ENCODE measurements at places on chromosomes 5 and 9. TPM values are rescaled to one million over a fixed set of nuclear protein-coding genes. Genes with fewer than 3 reads are reported as not detected.
A peak's percentile ranks its signal among the peaks of the same experiment; 100 is the strongest.

Gene NR2F1
- total RNA-seq, result not detected

GRCh38 chr9:31542384-31543055, 841.9 kb upstream of the ACO1 start:
- peak; percentile 61 for DNase-seq

GRCh38 chr9:98925956-98926355, 17.8 kb upstream of the COL15A1 start:
- DNase-seq, result no peak

Gene STK32A
- 2.0 TPM for total RNA-seq

DNA sequence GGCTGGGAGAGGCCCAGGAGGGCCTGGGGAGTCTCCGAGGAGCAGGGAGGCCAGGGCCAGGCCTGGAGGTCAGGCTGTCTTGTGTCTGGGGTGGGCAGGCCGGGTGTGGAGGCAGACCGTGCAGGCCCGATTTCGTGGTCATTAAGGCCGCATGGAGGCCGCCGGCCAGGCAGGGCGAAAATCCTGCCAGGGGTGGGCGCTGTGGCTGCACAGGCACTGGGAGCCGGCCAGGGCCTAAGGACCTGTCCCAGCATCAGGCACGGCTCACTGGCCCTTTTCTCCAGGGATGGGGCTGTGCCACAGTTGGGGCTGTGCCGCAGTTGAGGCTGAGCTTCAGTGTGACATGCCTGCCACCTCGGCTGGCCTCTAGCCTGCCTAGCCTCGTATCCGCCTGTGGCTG, 35.9 kb downstream of the ASS1 start:
- DNase-seq, result peak; percentile 72

Gene GABBR2
- 0.50 TPM for total RNA-seq

- DNase-seq, result no peak
These were observed 458.2 kb downstream of the GADD45G start for GRCh38 chr9:90062982-90063381.

- peak; percentile 8 for DNase-seq
These were observed 1830.1 kb upstream of the NUDT12 start for GRCh38 chr5:105392710-105393149.

DNA sequence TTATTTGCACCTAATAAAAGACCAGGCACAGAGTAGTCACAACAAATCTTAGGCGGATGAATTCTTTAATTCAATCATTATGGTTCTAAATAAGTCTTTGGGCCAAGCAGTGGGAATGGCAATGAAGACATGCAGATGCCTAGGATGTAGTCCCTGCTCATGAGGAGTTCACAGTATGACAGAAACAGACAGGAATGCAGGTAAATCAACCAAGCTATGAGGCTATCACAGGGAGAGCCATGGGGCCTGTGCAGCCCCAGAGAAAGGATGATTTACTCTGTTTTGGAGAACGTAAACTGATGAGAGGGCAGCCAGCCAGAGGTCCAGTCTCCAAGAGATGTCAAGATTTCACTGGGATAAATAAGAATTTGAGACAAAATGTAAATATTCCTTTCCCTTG, 129.4 kb downstream of the TRIM32 start:
- no peak for DNase-seq

DNA sequence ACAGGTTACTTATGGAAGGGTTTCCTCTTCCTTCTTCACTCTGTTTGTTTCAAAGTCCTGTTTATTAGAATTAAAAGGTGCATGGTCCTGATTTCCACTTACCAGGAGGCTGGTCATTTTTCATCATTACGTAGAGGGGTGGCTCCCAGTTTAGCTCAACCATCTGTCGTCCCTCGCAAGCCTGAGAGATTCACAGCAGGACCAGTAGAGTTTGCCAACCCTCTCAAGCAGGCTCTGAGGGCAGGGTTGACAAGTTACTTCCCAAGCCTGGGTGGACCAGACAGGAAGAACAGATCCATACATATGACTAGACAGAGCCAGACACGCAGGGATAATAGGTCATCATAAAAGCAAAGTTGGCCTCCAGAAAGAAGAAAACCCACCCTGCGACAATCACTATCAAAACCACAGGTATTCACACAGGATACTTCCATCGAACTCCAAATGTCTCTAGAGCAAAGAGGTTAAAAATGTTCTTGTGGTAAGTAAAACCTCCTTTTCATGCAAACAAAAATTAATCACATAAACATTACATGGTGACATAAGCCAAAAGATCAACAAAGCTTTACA, 151.9 kb downstream of the ELAVL2 start:
- DNase-seq, result no peak

- no peak for DNase-seq
These were observed 29.3 kb downstream of the CATSPER3 start for GRCh38 chr5:134997015-134997414.

DNA sequence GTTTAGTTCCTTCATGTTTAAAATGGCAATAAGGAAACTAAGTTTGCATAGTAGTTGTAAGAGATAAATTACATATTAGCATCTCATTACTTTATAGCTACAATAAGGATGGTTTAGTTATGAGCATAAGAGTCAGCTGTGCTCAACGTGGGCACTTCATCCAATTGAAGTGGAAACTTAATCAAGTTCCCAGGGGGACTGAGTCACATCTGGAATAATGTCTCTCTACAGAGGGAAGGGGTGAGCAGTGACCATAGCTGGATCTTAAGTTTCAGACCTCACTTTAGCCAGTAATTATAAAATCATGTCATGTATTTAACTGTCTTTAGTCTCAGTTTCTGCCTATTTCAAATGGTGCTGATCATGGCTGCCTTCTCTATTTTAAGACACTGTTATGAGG, 36.8 kb upstream of the FAM240B start:
- no peak for DNase-seq

DNA sequence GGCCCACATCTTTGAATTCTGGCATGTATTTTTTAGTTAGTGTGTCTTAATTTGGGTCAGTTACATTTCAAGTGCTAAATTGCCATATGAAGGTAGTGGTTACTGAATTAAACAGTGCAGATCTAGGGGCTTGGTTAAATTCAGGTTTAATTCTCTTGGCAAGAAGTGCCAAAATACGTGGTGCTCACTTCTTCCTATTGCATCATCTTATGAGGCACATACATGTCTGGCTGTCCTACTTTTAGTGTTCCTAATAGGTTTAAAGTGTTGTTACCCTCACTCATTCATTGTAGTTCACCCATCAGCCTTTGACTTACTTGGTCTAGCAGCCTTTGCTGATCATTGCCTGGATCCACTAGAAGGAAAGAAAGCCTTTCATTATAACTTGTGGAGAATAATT, 59.5 kb downstream of the RPS6 start:
- DNase-seq, result no peak

Gene BTNL3
- total RNA-seq, result not detected

DNA sequence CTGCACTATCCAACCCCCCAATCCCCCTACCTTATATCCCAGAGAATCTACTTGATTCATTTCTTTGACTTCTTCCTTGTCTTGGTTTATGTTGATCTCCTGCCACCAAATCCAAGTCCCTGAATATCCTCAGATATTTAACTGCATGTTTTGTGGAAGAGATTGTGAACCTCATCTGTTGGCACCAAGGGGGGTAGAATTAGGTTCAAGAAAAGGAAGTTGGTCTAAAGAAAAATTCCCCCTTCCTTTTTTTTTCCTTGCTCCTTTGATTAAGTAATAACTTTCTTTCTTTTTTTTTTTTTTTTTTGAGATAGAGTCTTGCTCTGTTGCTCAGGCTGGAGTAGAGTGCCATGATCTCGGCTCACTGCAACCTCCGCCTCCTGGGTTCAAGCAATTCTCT, 526 bp upstream of the CD14 start:
- no peak for DNase-seq

Gene SLC25A48
- 1.5 TPM for total RNA-seq

DNA sequence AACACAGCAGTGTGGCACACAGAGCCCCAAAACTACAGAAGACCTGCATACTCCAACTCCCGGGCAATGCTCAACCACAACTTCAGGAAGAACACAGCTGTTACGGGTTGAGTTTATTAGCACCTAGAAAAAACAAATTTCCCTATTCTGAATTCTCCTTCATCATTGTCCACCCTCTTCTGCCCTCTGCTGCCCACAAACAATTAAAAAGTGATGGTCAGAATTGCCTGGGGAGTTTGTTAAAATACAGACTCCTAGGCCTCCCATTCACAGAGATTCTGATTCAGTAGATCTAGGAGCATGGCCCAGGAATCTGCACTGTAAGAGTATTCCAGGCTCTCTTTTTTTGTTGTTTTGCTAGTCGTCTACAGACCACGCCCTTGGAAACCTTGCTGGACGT, 310.6 kb downstream of the NDUFS4 start:
- DNase-seq, result peak; percentile 49

Gene FBXL17
- total RNA-seq, result 2.7 TPM

Gene SLC46A2
- not detected for total RNA-seq

DNA sequence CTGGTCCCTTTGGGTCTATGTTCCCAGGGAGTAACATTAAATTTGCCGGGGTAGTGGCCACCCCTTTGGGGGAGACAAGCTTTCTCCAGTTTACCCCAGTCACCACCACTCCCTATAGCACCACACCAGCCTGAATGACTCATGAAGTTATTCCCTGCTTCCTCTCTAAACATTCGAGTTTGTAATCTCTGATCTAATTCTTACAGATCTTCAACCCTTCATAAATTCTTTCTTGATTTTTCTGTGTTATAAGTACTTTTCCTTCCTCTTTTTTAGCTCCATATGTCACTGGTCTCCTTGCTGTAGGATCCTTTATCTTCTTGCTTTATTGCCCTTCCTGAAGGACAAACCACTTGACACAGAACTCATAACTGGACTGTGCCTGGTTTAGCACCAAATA, 55.6 kb downstream of the GNA14 start:
- no peak for DNase-seq

- no peak for DNase-seq
These were observed 7.7 kb downstream of the FREM1 start for GRCh38 chr9:14902561-14902960.

DNA sequence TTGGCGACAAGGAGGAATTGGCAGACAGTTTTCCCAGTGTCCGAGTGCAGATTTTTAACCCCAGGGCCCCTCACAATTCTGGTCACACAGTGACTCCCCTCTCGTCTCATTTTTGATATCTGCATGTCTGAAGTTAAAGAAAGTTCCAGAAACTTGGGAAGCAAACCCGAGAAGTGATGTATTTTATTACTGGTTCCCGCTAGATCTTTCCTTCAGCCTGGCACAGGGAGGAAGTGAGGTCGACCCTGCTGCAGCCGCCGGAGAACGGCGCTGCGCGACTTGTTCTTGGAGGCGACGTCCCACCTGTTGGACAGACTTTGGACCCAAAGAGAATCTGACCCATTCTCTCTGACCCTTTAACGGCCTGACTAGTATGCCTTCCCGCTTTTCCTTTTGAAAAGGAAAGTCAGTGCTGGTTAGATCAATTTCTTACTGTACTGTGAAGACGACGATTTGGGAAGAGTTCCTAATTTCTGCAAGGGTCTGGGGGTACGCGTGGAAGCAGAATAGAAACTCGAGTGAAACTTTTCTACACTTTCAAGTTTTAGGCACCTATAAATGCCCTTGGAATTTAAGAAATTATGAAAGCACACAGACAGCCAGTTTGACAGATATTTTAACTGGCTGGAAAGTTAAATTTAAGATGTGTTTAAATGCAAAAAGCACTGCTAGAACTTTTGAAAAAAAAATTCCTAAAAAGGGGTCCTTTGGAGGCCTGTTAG, 744 bp downstream of the OTULIN start:
- DNase-seq, result peak; percentile 60

Gene IFNB1
- total RNA-seq, result not detected

Gene CDH18
- 0.66 TPM for total RNA-seq

GRCh38 chr5:81749561-81750307, 1.2 kb downstream of the SSBP2 start:
- DNase-seq, result peak; percentile 65

DNA sequence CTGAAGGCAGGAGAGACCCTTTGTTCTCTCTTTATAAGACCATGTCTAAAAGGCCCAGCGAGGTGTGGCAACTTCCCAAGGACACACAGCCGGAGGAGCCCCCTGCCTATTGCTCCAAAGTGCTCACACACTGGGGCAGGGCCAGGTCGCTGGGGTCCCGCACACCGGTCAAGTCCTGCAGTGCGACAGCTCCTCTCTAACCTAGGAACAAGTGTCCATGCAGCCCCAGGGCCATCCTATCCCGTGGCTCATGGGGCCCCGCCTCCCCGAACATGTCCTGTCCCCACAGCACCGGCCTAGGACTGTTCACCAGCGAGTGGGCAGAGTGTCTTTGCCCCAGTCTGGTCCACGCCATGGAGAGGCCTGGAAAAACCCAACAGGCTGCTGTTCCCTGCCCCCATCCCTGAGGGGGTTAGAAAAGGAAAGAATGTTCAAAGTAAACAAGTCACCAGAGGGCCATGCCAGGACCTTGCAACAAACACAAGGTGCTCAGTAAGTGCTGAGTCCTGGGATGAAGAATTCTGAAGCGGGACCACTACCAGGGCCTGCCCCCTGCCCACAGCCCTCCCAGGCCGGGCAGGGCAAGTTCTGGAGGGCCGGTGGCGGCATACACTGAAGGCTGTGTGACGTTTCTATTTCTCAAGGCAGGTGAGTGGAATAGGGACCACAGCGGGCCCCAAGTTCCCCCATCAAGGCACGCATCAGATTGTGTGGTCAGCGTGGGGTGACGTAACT, 938 bp downstream of the NINJ1 start:
- peak; percentile 54 for DNase-seq

Gene C5orf15
- 67.4 TPM for total RNA-seq

DNA sequence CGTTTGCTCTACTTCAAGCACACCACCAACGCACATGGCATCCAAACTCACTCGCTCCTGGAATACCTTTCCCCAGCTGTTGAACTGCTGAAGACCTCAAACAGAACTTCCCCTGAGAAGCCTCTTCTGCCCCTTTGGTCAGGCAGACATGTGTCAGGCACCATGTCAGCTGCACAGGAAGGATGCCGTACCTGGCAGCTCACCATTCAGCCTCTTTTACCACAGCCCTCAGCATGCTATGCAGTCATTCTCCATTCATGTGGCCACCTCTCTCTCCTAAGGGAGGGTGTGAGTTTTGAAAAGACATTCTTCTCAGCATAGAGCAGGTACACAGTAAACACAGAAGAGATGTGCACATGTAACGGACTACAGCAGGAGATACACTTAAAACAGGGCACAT, 14.2 kb downstream of the IL4 start:
- no peak for DNase-seq

Measured in GM23338 (cell line).